ENCODE measurements at places on chromosomes 6 and 20. TPM values are rescaled to one million over a fixed set of nuclear protein-coding genes. Genes with fewer than 3 reads are reported as not detected.
A peak's percentile ranks its signal among the peaks of the same experiment; 100 is the strongest.

- no peak for DNase-seq
Observed at GRCh38 chr6:142846883-142847287, 98.1 kb downstream of the HIVEP2 start.

Gene MLN
- 1.4 TPM for polyA plus RNA-seq

Gene ZNF391
- 14.6 TPM for polyA plus RNA-seq

Gene RAE1
- polyA plus RNA-seq, result 58.8 TPM

- DNase-seq, result no peak
Observed at GRCh38 chr6:35273822-35274559, 14.5 kb downstream of the ZNF76 start.

DNA sequence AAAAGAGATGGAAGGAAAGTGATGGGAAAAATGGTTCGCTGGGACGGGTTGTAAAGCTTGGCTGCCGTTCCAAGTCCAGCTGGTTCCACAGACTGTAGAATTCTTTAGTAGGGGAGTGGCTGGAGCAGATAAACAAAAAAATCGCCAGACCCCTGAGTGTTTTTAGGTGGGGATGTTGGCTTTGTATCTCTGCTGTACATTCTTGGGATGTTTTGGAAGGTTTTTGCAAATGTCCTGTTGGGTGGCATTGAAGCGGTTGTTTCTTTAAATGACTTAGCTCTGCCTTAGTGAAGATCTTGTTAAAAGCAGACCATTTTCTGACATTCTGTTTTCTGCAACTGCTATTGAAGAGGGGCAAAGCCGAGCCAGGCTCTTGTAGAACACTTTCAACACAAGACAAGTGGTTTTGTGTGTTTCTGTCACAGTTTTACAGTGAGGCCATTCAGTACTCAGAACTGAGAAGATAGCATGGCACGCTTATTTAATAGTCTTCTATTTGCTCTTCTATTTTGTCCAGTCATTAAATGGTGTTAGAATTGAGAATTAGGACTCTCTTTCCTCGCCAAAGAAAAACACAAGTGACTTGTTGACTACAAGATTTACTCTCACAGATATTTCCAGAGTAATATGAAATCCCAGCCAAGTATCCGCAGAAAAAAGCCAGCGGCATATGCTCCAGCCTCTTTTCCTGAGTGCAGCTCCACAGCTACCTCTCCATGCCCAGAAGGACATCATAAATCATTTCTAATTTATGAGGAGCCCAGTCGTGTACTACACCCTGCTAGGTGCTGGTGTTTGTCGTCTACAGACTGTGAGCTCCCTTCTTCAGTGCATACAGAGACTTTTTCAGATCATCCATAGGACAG, 65.8 kb downstream of the PHACTR2 start:
- peak; percentile 65 for DNase-seq

Gene OR2H1
- polyA plus RNA-seq, result not detected

- no peak for DNase-seq
Observed at GRCh38 chr6:107699254-107699653, 124.9 kb downstream of the SCML4 start.

DNA sequence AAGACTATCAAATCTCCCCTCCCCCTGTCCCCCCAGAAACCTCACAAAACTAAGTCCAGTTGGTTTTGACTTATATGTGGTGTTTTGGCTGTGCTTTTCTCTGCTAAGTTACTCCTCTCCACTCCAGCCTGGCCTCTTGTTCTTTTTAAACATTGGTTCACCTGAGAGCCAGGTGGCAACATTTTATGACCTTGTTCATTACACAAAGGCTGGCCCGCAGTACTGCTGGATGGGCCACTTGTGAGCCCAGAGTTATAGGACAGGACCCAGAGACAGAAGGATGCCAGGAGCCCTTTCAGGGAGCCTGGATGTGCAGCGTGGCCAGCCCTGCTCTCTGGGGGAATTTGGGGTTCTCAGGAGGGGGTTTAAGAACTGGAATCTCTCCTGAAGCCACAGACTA, 90.0 kb downstream of the RAMACL start:
- no peak for DNase-seq

DNA sequence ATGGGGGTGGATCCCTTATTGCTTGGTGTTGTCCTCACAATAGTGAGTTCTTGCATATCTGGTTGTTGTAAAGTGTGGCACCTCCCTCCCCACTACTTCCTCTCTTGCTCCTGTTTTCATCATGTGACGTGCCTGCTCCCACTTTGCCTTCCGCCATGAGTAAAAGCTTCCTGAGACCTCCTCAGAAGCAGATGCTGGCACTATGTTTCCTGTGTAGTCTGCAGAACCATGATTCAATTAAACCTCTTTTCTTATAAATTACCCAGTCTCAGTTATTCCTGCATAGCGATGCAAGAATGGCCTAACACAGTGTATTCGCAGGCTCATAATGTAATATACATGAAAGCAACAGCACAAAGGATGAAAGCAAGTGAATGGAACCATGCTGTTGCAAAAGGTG, 28.4 kb upstream of the ANKRD60 start:
- DNase-seq, result no peak

DNA sequence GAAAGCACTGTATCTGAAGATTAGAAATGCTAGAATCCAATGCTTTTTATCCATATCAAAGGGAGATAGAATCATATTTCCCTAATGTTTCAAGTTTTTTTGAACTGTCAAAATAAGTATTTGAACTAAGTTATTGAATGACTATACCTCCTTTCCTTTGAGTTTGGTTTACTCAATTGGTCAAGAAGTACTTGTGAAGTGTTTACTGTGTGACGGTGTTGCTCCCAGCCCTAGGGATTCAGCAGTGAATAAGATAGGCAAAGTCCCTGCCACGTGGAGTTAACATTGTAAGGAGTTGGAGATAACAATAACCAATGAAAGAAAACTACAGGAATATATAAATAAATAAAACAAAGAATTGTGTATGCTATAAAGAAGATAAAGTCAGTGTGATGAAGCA, 535.9 kb downstream of the FRK start:
- DNase-seq, result no peak

DNA sequence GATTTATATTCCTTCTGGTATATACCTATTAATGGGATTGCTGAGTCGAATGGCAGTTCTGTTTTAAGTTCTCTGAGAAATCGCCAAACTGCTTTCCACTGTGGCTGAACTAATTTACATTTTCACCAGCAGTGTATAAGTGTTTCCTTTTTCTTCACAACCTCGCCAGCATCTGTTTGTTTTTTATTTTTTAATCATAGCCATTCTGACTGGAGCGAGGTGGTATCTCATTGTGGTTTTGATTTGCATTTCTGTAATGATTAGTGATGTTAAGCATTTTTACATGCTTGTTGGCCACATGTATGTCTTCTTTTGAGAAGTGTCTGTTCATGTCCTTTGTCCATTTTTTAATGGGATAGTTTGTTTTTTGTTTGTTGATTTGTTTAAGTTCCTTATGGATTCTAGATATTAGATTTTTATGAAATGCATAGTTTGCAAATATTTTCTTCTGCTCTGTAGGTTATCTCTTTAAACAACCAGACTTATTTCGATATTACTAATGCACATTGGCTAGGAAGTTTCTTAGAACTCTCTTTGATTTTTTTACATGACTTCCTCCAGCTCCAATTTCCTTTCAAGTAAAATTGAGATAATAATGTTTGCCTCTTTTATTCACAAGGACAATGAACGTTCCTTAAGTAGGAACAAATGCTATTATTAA, 12.2 kb upstream of the VNN1 start:
- no peak for DNase-seq

GRCh38 chr6:37016995-37017394, 11.5 kb downstream of the FGD2 start:
- no peak for DNase-seq

GRCh38 chr6:14235653-14236356, 118.2 kb downstream of the CD83 start:
- DNase-seq, result no peak

Gene CD40
- polyA plus RNA-seq, result 3.8 TPM

- no peak for DNase-seq
Observed at GRCh38 chr6:81553216-81553615, 199.3 kb downstream of the TENT5A start.

Gene PAK5
- 0.49 TPM for polyA plus RNA-seq

Gene TFAP2C
- 0.88 TPM for polyA plus RNA-seq

- peak; percentile 84 for DNase-seq
Observed at GRCh38 chr20:33994222-33994913, 657 bp downstream of the RALY start.

GRCh38 chr6:108714101-108714765, 134.0 kb upstream of the ARMC2 start:
- no peak for DNase-seq

Gene FRK
- 4.7 TPM for polyA plus RNA-seq

Gene MC3R
- polyA plus RNA-seq, result not detected

Gene SH3BGRL2
- polyA plus RNA-seq, result 28.7 TPM

- no peak for DNase-seq
Observed at GRCh38 chr6:39818695-39819094, 26.5 kb downstream of the DAAM2 start.

Gene HLA-DMB
- 60.1 TPM for polyA plus RNA-seq

Gene PTK7
- 229 TPM for polyA plus RNA-seq

Gene SFTA2
- polyA plus RNA-seq, result 1.2 TPM

DNA sequence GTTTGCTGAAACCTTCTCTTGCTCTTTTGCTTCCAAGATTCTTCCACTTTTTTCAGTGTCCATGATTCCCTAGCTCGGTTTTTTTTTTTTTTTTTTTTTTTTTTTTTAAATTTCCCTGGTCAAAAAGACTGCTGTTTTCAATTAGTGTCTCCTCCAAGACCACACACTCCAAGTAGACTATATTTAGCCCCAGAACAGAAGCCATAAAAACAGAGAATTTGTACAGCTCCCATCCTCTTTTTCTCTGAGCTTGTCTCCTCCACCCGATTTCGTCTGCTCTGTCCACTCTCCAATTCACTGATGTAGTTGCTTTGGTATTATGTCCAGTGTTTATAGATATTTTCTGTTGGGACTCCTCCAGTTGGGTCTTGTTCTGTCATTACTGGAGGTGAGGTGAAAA, 37.6 kb downstream of the RSPH3 start:
- DNase-seq, result no peak

GRCh38 chr6:140344142-140344913, 969.9 kb upstream of the CITED2 start:
- no peak for DNase-seq

- no peak for DNase-seq
Observed at GRCh38 chr6:81785377-81785776, 32.9 kb upstream of the TENT5A start.

Gene RIPOR3
- 8.5 TPM for polyA plus RNA-seq

- DNase-seq, result no peak
Observed at GRCh38 chr6:80637312-80637711, 530.8 kb downstream of the BCKDHB start.

Gene BMP7
- 105 TPM for polyA plus RNA-seq

Gene C20orf141
- polyA plus RNA-seq, result not detected

Gene PRSS16
- 0.61 TPM for polyA plus RNA-seq

Gene RSPH3
- 17.8 TPM for polyA plus RNA-seq

Gene STXBP5
- polyA plus RNA-seq, result 12.6 TPM

GRCh38 chr20:38424401-38424800, 10.7 kb downstream of the SNHG17 start:
- DNase-seq, result no peak

DNA sequence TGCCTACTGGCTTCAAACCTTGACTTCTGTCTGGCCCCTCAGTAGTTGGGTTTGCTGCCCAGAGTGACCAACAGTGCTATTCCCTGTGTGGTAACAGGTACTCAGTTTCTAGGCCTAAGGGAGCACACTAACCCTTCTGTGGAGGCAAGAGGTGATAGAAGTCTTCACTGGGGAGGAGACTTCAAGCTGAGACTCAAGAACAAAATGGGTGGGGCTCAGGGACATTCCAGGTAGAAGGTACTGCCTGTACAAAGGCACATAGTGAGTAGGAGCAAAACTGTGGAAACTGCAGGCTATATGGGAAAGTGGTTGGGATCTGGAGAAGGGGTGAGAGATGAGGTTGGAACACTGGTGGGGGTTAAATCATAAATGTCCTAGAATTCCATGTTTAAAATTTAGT, 2.3 kb upstream of the SCAND1 start:
- no peak for DNase-seq

Gene TFB1M
- polyA plus RNA-seq, result 23.7 TPM

Gene EMILIN3
- polyA plus RNA-seq, result 7.0 TPM

DNA sequence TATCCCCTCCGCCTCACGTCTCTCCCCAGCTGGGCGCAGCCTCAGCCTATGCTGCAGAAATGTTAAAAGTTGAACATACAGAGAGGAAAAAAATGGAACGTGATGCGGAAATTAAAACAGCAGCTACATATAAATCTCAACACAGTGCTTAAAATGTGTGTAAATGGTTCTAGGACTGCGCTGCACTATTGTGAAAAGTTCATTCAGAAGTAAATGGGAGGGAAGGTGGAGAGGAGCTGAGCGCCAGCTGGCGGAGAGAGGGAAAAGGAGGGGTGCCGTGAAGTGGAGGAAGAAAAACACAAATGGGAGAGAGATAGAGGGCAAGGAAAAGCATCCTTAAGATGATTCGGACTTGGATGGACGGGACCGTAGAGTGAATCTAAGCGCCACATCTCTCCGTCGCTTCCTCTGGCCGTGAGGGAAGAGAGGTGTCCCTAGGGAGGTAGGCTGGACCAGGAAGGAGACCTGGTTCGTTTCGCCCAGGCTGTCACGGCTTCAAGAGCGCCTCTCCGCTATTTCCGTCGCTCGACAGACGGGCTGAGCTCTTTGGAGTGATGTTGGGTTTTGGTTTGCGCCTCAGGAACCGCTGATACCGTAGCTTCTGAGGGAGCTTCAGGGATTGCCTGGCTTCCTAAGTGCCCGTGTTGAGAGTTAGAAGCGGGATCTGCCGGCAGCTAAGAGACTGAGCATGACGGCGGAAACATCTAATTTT, 113.7 kb downstream of the TRIM27 start:
- no peak for DNase-seq

DNA sequence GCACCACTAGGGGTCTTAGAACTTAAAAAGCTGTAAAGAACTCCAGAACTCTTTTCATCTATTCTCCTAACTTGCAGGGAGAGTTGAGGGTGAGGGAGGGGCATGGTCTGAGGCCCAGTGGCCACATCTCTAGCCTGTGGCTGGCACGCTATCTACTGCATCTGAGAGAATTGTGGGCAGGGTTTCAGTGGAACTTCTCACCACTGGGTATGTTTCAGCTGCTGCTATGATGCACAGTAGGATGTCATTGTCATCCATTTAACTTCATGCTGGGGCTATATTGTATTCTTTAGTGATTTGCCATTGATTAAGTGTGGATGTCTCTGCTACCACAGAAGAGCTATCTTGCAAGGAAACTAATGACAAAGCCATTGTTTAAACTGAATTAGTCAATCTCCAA, 4.5 kb downstream of the TMEM14A start:
- DNase-seq, result no peak

- DNase-seq, result no peak
Observed at GRCh38 chr6:106535012-106535411, 94.3 kb downstream of the RTN4IP1 start.

DNA sequence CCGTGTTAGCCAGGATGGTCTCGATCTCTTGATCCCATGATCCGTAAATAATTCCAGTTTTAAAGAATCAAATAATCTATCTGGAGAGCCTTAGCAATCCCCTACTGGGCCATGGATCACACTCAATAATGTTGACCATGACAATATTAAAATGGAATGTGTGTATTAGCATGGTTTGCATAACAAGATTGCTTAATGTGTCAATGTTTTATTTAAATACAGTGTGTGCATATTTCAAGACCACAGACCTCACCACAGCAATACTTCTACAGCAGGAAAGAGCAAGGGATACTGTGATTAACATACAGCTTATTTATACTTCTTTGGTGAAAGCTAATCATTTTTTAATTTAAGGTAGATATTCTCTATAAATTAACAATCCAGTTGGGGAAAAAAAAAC, 470.4 kb downstream of the TFAP2B start:
- DNase-seq, result no peak
